ENCODE measurements at places on chromosomes 7 and 10. TPM values are rescaled to one million over a fixed set of nuclear protein-coding genes. Genes with fewer than 3 reads are reported as not detected.

DNA sequence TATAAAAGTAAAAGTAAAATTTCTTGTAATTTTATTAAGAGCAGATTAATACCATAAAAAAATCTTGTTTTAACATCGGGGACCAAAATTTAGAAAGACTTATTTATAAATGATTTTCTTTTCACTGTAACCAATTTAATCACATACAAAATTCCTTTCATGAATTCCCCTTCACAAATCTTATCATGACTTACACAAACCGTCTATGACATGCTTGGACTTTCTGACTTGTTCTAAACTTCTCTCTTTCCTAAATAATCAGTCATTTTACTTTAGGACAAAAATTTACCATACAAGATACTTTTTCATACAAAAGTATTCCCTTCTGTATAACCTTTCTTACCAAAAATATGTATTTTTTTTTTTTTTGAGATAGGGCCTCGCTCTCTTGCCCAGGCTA lies 9.3 kb downstream of the CROT start:
- H3K27ac ChIP-seq = no peak overlapping the region
- no peaks in the 10 kb centered on the region for H3K4me1 ChIP-seq
- H3K36me3 ChIP-seq = peaks cover 15% of the 10 kb centered on the region
- DNase-seq = no peak
- H3K4me3 ChIP-seq = no peak overlapping the region

- H3K4me1 ChIP-seq = no peaks in the 10 kb centered on the region
- H3K27me3 ChIP-seq = peaks cover 60% of the 10 kb centered on the region
- no peak overlapping the region for H3K27ac ChIP-seq
- H3K4me3 ChIP-seq = no peak overlapping the region
- H3K36me3 ChIP-seq = no peaks in the 10 kb centered on the region
These were observed 170.7 kb upstream of the PPP2R2D start for GRCh38 chr10:131729938-131730660.

DNA sequence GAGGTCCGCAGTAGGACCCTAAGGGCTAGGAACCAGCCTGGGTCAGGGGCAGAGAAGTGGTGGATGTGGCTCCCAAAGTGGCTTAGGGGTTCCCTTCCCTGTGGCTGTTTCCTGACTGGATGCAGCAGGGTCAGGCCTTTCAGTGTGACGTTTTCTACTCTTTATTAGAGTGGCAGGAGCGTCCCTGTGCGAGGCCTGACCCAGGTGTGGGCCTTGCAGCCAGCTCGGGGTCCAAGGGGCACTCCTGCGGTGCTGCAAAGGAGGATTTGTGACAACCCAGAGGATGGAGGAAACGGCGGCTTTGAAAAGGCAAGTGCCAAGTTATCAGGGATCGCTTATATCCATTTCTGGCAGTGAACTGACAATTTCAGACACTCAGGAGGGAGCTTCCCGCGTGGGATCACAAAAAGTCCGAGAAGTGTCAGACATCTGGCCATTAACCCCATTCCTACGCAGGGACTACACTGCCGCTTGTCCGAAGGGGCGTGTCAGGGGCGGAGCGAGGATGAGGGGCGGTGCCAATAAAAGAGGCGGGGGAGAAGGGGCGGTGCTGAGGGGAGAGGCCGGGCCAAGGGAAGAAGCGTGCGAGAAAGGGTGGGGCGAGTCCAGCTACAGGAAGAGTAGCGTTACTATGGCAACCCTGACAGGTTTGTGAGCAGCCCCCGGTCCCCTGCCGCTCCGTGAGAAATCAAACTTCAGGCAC lies 98.8 kb upstream of the ZNF722 start:
- H3K4me1 ChIP-seq = no peaks in the 10 kb centered on the region
- H3K27ac ChIP-seq = no peak overlapping the region
- no peaks in the 10 kb centered on the region for H3K27me3 ChIP-seq
- no peaks in the 10 kb centered on the region for H3K36me3 ChIP-seq
- H3K4me3 ChIP-seq = no peak overlapping the region
- no peak for DNase-seq

DNA sequence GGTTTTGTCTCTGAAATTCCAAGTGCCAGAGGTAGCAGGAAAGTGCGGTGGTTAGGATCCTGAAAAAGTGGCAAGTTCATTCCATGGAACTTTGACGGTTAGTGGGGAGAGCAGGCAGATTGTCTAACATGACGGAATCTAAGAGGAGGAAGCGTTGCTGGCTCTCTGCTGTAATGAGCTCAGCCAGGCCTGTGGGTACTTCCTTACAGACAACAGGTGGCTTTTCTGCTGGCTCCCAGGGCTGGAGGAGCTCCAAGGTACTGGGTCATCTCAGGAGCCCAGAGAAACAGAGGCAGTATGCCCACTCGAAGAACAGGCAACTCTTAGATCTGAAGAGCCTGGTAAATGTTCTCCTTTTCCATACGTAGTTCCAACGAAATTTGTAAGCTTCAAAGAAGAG lies 3.1 kb upstream of the AIFM2 start:
- H3K27ac ChIP-seq = no peak overlapping the region
- H3K4me3 ChIP-seq = no peak overlapping the region
- no peak for DNase-seq
- peaks cover 16% of the 10 kb centered on the region for H3K4me1 ChIP-seq
- H3K36me3 ChIP-seq = no peaks in the 10 kb centered on the region

DNA sequence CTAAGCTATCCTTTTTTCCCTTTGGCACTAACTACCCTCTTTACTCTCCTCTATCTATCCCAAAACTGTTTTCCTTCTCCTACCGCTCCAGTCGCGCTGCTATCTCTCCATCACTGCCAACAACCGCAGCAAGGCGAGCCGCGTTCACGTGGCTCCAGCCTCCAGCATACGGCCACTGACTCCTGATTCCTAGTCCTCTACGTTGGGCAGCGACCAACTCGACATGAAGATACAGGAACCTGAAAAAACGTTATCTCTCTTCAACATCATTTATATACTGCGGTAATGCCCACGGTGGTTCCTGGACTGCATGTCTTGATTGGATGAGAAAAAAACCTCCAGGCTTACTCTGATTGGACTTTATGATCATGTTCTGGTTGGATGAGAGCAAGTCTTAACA lies 129.5 kb downstream of the ZNF716 start:
- DNase-seq = no peak
- H3K4me3 ChIP-seq = no peak overlapping the region
- no peak overlapping the region for H3K27ac ChIP-seq
- peaks cover 10% of the 10 kb centered on the region for H3K27me3 ChIP-seq

DNA sequence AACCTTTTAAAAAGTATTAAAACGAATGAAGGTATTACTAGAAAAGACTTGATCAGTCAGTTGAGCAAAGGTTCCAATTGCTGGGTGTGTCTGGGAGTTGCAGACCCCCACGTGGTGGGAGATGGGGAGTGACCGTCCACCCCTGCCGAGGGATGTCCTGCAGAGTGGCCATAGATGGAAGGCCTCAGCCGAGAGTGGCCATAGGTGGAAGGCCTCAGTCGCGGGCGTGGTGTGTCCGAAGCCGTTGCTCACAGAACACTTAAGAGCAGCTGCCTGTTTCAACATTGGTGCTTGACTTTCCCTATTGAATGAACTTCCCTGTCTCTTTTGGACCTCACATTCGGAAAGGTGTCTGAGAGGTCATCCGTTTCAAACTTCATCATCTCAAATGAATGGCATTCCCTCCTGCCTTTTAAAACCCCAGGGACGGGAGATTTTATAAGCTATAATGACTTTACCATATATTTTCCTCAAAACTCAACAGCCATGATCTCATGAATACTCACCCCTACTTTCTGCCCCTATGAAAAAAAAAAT lies 69.4 kb downstream of the CAMK1D start:
- peak overlapping the region; percentile 58 for H3K27ac ChIP-seq
- H3K4me3 ChIP-seq = no peak overlapping the region
- H3K4me1 ChIP-seq = peaks cover 17% of the 10 kb centered on the region
- H3K27me3 ChIP-seq = no peaks in the 10 kb centered on the region
- H3K36me3 ChIP-seq = no peaks in the 10 kb centered on the region

DNA sequence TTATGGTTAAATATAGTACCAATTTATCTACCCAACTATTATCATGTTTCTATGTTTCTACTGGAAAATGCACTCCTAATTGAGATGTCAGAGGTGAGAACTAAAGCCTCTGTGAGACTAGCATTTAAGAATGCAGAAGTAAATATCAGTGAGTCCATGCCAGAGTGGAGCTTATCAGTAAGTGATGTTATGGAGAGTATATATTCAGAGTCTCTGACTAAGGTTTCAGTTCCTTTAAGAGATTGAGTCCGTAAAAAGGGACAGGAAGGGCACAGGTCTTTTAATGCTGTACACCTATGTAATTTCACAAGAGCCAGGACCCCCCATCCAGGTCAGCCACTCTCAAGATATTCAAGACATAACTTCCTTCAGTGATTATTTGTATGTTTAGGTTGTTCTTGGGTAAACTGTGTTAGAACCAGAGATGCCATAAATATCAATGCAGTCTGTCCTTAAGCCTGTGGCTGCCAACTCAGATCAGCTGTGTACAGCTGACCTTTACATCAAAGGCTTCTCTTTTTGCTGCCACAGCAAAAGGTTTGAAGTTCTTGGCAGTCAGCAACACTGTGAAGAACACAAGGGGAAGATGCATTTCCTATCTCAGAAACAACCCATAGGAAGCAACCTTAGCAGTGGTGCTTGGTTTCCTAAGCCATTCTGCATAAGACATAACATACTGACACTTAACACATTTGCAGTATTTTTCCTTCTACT lies 244.8 kb downstream of the BICC1 start:
- no peaks in the 10 kb centered on the region for H3K27me3 ChIP-seq
- no peak for DNase-seq
- H3K27ac ChIP-seq = no peak overlapping the region
- peaks cover 4% of the 10 kb centered on the region for H3K4me1 ChIP-seq
- H3K4me3 ChIP-seq = no peak overlapping the region

DNA sequence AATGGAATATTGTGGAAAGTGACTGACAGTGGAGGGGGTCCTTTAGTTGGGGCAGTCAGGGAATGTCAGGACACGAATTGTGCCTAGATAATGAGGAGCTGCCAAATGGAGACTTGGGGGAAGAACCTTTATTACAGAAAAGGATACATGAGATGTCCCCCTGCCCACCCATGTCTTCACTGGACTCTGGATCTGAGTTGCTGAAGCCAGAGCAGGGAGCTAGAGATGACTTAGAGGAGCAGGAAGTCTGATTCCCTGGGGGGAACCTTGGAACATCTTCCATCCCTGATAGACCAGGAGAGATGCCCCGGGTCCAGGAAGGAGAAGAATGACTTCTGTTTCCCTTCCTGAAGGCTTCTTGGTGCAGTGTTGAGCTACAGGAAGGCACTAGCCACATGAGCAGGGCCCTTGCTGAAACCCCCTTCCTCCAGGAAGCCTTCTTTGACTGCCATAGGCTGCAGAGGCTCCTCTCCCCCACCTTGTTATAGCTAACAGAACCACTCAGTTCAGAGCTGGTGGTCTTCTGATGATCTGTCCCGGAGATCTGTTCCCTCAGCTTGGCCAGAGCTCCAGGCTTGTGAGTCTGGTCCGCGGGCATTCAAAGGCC lies 747 bp upstream of the NEURL1 start:
- H3K27me3 ChIP-seq = no peaks in the 10 kb centered on the region
- H3K4me1 ChIP-seq = peaks cover 5% of the 10 kb centered on the region
- DNase-seq = no peak
- no peaks in the 10 kb centered on the region for H3K36me3 ChIP-seq

DNA sequence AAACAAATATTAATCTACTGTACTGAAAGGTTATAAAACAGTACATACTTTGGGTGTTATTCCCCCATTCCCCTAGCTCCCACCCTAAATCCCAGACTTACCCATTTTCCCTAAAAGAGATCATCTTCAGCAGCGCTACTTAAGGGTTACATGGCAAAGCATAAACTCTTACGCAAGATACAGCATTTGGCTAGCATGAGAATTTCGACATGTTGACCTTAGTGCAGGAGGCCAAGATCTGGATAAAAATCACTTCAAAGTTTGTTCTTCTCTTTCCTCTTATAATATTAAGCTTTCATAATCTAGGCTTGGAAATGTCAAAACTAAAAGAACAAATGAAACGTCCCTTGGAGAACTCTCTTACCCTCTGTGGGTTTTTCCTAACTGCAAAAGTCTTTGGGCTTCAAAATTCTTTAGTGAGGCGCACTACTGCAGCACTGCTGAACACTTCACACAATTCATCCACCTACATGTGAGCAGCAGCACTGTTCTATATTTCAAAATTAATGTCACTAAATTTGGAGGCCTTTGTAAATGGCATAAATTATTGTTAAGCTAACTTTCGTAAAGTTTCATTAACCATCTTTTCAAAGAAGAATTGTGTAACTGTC lies 59.5 kb upstream of the PDLIM1 start:
- H3K4me1 ChIP-seq = peaks cover 12% of the 10 kb centered on the region
- H3K4me3 ChIP-seq = no peak overlapping the region
- DNase-seq = no peak
- H3K36me3 ChIP-seq = no peaks in the 10 kb centered on the region
- H3K27ac ChIP-seq = no peak overlapping the region

- peaks cover 3% of the 10 kb centered on the region for H3K27me3 ChIP-seq
- H3K36me3 ChIP-seq = no peaks in the 10 kb centered on the region
- DNase-seq = no peak
- no peak overlapping the region for H3K27ac ChIP-seq
- H3K4me3 ChIP-seq = no peak overlapping the region
- no peaks in the 10 kb centered on the region for H3K4me1 ChIP-seq
These were observed 155.3 kb upstream of the INHBA start for GRCh38 chr7:41858201-41858600.

DNA sequence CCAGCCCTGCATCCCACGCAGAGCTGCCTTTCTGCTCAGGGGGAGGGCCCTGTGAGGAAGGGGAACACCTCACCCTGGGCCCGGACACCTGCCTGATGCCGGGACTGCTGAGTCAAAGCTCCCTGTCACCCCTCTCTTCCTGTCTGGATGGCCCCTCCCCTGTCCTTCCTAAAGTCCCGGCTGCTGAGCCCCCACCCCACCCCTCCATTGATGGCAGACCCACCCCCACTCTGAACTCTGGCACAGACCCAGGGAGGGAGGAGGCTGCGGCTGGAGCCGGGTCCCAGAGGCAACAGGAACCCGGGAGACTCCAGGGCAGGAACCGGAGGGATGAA lies 78.7 kb downstream of the ELFN1 start:
- H3K36me3 ChIP-seq = no peaks in the 10 kb centered on the region
- H3K4me1 ChIP-seq = no peaks in the 10 kb centered on the region
- peaks cover 58% of the 10 kb centered on the region for H3K27me3 ChIP-seq
- no peak for DNase-seq
- no peak overlapping the region for H3K4me3 ChIP-seq

DNA sequence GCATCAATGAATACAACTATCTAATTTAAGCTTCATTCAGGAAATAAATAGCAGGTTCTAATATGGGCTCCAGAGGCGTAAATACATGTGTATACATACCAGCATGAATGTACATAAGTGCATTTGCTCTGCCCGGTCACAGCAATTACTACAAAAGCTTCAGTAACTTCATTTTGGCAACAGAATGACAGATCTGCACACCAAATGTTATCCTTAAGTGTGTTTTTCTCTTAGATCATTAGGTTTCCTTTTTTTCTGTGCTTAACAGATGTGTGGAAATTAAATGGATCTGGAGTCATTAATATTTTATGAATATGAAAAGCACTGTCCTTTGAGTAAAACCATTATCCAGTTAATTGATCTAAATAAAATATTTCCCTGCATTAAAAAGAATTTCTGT lies 159.0 kb upstream of the MEOX2 start:
- no peak overlapping the region for H3K27ac ChIP-seq
- no peak for DNase-seq
- no peak overlapping the region for H3K4me3 ChIP-seq
- no peaks in the 10 kb centered on the region for H3K36me3 ChIP-seq
- H3K4me1 ChIP-seq = no peaks in the 10 kb centered on the region
- H3K27me3 ChIP-seq = no peaks in the 10 kb centered on the region

- H3K27ac ChIP-seq = no peak overlapping the region
- no peaks in the 10 kb centered on the region for H3K4me1 ChIP-seq
- no peak overlapping the region for H3K4me3 ChIP-seq
- DNase-seq = no peak
- H3K36me3 ChIP-seq = no peaks in the 10 kb centered on the region
These were observed 132.9 kb upstream of the PLXDC2 start for GRCh38 chr10:19683356-19683755.

Gene CFTR
- not detected for total RNA-seq

Gene DNMBP
- total RNA-seq = 11.8 TPM

Gene MYL7
- total RNA-seq = not detected

Gene CYP26A1
- 2.2 TPM for total RNA-seq

Gene SFRP5
- not detected for total RNA-seq

Gene HABP2
- total RNA-seq = not detected

All from PC-9 (cell line).